Activated gamma-delta T cell (primary cell): ENCODE measurements at places on chromosomes 6 and 20.

- no peak for DNase-seq
Measured at GRCh38 chr6:135086414-135086764, 31.8 kb upstream of the HBS1L start.

DNA sequence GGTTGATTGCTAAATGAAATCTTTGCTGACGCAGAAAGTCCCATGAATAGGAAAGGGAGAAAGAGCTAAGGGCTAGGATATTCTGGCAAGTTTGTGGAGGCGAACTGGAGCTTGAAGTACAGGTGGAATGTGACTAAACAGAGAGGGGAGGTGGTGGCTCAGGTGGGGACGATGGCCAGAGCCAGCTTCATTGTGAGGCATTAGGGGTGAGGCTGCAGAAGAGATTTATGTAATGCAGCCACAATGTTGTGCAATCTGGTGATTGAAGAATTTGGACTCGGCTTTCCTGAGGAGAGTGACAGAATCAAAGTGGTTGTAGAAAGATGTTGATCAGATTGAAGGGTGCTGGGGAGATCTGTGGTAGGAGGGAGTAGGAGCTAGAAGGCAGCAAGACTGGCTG lies 42.9 kb upstream of the SPACA1 start:
- DNase-seq = no peak

GRCh38 chr6:143621876-143622605 lies 55.7 kb upstream of the PHACTR2 start:
- DNase-seq = no peak

DNA sequence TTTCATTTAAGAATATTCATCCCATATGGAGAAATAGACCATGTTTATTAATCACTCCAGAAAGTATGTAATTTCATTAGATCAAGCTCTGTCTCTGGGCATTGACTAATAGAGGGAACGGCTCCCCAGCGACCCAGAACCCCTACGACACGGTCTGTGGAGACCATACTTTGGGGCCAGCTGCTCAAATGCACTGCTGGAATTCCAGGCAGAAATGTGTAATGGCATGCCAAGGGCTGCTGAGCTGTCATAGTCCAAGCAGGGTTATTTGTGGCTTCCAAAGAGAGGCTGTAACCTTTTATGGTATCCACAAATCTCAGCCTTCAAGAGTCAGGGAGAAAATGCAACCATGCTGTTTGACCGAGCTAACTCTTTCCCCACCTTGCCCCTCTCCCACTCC lies 755.8 kb downstream of the DHX35 start:
- DNase-seq = no peak

DNA sequence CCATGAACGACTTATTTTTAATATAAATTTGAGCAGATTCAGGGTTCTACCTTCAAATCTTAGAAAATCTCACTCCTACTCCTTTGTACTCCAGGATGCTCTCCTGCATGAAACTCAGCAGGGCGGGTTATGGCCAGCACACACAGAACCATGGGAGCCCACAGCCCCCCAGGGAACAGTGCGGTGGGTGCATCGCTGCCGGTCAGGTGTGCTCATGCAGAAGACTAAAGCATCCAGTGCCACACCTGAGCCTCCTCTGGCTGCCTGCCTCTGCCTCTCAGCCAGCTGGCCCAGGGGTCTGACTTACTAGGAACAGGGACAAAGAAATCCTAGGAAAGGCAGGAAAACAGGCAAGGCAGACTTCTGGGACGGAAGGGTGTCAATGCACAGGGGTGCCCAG lies 31.8 kb downstream of the EZR start:
- no peak for DNase-seq

DNA sequence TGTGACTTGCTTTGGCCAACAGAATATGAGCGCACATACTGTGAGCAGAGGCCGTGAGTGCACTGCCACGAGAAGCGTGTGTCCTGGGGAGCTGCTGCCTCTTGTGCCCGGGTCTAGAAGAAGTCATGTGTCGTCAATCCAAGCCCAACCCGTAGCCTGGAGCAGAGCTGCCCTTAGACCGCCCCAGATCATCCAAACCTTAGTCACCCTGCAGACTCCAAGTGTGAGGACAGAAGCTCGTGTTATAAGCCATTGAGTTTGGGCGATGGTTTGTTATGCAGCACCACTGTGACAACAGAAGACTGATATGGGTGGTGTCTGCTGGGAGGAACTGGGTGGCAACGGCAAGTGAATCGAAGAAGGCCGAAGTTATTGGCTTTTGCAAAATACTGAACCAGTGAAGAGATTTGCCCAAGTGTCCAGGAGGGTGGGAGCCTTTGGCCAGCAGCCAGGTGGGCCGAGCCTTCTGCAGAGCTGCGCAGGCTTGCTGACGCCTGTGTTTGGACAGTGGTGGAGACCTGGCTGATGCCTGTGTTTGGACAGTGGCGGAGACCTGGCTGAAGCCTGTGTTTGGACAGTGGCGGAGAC lies 101.3 kb upstream of the SULF2 start:
- no peak for DNase-seq

DNA sequence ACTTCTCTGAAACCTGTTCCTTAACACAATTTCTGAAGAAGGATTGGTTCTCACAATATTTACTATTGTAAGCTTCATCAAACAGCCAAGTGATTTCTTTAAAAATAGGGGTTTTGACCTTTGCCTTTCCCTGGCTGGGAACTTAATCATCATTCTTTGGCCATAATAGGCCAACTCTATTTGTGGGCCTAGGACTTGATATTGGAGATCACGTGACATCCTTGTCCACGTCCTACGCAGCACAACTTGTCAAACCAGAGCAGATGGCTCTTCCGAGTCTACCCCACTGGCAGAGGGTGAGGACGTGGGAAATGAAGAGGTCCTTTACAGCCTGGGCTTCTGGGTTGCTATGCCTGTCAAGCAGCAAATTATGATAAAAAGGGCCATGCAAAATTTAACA lies 1030.6 kb downstream of the KIF16B start:
- no peak for DNase-seq

DNA sequence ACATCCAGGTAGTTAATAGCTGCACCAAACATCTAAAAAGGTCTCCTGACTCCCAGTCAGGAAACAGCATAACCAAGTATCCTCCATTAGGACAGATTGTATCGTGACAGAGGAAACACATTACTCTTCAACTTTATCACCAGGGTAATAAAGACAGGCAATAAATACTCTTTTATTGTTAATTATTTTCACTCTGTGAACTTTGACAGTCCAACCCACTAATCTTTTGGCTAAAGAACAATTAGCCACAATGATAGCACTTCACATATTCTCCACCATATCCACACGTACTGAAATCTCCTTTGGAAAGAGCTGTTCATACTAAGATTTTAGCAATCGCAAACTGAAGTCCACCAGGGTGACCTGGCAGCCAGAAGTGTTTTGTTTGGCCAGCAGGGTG lies 46.4 kb downstream of the ARHGAP18 start:
- DNase-seq = no peak

- DNase-seq = no peak
Measured at GRCh38 chr6:137910843-137911456, 43.9 kb downstream of the TNFAIP3 start.

GRCh38 chr6:3088968-3089367 lies 20.7 kb downstream of the RIPK1 start:
- DNase-seq = no peak

DNA sequence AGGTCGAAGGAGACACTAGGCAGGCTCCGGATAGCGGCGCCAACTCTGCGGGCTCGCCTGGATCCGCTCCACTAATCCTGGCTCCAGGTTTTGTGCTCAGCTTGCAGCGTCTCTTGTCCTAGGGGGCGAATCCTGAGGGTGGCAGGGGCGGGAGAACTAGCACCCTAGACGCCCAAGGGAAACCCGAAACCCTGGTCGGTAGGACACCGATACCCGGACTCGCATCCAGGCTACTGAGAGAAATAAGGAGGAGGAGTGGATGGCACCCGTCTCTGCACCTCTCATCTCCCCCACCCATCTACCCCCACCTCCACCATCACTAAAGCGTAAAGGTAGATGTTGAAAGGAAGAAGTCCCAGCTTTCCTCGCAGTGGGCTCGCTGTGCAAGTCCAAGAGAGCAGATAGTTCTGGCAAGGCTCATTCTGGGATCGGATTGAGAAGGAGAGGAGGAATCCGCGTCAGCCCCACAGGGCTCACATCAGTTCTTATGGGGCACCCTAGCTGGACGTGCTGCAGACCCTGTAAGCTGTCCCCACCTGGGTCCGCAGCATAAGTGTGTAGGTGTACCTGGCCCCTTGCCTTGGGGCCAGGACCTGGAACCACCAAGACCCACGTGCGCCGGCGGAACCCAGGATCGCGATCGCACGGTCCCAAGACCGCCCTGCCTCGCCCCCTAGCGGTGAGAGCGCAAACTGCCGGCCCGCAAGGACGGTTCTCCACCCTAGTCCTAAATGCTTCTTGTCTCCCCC lies 6.9 kb downstream of the SLC32A1 start:
- DNase-seq = peak; percentile 50

DNA sequence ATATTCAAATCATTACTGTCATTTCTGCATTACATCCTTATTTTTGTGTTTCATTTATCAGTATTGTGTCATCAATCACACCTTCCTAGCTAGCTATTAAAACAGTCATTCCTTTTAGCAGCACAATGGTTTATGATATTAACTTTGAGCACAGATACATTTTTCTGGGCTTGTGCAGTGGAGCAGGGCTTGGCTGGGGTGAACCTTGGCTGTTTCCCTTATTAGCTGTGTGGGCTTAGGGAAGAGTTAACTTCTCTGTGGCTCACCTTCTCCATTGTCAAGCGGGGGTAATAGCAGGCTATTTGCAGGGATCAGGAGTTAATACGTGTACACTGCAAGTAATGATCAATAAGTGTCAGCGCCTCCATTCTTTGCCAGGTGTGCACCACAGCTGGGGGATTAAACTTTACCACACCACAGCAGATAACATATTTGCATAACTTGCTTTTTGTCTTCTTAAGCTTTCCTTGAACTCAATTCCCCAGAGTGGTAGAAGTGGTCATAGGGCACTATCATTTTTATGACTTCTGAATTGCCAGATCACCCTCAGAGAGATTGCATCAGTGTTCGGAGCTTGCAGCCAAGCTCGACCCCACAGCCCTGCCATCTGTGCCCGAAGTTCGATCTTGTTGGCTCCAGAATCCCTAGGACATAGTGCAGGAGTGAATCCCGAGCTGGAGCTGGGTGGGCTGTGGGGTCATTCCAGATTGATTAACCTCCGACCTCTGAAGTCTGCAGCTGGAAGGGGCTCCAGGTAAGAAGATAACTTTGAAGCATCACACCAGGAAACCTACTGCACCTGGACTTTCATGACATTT lies 1.5 kb upstream of the PYGB start:
- no peak for DNase-seq

- no peak for DNase-seq
Measured at GRCh38 chr20:34210271-34210670, 31.0 kb upstream of the ASIP start.

DNA sequence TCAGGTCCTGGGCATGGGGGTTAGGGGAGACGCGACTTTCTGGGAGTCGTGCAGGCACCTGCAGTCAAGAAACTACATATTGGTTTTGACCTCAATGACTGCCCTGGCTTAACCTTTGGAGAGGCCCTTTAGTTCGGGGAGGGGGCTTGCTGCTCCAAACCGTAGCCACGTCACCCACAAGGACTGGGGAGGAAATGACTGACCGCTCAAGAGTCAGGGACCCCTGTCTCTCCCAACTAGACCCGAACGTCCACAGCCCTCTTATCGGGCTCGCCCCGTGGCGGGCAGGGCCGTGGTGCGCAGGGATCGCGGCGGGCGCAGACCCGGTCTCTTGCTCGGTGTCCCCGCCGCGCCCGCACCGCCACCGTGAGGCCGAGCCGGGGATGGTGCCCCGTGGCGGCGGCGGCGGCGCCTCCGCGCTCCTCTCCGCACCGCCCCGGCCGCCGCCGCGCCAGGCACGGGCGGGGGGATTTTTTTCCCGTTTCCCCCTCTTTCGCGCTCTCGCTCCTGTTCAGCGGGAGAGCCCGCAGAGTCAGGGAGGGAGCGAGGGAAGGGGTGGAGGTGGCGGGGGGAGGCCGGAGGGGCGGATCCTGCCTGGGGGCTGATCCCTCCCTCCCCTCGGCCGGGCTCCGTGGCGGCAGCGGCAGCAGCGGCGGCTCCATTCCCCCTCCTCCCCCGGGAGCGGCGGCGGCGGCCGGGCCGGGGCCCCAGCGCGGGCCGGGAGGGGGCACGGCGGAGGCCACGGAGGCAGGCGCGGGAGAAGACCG lies at the start of gene BRPF3:
TSS of gene BRPF3 (plus strand) at position 632 of the 767 bp plus-strand sequence. CDS start 3,579 bp downstream, outside the sequence.
- DNase-seq = peak; percentile 64

DNA sequence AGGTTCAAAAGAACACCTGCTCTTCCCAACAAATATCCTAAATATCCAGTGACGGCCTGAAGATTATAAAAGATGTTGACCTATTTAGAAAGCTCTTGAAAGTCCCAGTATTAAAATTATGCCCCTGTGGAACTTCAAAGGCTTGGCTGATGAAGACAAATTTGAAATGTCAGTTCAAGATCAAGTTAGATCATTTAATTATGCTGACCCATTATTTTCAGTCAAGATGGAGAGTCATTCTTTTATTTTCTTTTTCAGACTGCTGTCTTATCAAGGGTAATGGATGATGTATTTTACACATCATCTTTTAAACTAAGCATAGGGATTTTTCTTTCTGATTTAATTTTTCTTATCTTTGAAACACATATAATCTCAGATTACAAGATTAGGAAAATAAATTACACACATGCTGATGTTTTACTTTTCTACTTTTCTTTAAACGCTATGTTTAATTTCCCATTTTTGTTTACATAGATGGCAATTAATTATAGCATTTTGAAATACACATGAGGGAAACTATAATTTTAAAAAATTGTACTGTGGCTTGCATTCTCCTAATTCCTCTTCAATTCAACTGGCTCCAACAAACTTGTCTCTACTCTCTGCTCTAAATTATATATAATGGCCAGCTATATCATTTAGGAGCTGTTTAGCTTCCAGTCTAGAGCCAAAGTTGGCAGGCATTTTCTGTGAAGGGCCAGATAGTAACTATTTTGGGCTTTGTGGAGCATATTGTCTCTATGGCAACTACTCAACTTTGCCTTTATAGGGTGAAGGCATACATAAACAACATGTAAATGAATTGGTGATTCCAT lies 123.7 kb downstream of the RCAN2 start:
- DNase-seq = no peak

- DNase-seq = no peak
Measured at GRCh38 chr6:37528541-37528940, 28.8 kb upstream of the CCDC167 start.

DNA sequence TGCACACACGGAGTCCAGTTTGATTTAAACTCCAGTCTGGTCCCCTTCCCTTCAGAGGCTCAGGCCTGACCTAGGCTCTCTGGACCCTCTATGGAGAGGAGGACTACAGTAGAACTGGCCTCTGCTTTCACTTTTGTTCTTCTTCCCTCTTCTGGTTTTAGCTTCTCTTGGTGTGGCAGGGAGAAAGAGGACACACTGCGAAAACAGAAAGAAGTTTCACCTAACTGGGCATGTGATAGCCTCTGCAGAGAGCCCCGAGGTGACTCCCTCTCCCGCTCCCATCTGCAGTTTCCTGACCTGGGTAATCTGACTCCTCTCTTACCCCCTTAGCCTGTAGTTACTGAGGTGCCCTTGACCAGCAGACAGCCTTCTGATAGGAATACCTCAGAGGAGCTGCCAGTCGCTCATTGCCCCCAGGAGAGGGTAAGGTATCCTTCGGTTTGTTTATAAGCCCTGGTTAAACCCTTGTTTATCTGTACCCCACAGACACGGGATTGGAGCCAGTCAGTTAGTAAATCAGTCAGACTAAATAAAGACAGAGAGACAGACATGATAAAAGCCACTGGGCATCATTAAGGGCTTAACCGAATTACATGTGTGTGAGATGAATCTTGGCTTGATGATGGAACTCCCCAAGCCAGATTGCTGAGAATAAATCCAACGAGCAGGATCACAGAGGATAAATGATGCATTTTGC lies 12.0 kb upstream of the DTNBP1 start:
- DNase-seq = no peak

- DNase-seq = no peak
Measured at GRCh38 chr6:52725535-52726192, 37.6 kb downstream of the GSTA2 start.

GRCh38 chr6:112300896-112301295 lies 46.2 kb upstream of the RFPL4B start:
- DNase-seq = no peak
